Mucosa of gallbladder (tissue), 1 donor: ENCODE measurements at places on chromosomes 16 and 17.

DNA sequence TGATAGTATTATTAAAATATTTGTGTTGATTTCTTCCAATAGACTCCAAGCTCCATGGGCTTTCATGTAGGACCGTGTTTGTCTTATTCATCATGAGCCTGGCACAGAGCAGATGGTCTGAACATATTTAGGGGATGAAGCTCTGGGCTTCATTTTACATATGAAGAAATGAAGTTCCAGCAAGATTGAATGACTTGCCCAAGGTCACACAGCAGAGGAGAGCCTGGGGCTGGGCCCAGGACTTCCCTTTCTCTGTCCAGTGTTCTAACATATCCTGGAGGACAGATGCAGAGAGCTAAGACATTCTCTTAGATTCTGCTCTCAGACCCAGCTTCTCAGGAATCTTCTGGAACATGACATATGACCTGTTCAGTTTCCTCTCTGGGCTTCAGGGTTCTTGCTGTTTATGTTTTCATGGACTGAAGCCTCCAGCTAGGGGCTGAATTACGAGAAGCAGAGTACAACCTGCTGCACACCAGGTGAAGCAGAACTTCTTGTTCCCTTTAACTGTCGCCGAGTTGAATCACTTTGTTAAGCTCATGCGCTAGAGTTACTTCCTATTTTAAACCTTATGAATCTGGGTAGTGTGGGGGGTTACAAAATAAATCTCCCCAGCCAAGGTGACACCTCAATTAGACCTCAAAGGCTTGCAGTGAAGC is 53.6 kb downstream of the GPRC5B start:
- no peak for DNase-seq

DNA sequence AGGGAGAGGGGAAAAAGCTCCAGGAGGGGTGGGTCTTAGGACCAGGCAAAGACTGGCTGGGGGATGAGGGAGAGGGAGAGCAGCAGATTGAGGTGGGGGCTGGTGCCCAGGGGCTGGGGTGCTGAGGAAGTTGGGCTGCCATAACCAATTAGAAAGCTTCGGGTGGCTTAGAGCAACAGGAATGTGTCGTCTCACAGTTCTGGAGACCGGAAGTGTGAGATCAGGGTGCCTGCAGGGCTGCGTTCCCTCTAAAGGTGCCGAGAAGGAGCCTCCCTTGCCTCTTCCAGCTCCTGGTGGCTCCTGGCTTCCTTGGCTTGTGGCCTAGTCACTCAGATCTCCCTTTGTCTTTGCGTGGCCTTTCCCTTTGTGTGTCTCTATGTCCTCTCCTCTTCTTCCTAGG is 2.2 kb downstream of the IL34 start:
- no peak for DNase-seq

GRCh38 chr17:51362811-51363585 is 102.7 kb downstream of the UTP18 start:
- no peak for DNase-seq

DNA sequence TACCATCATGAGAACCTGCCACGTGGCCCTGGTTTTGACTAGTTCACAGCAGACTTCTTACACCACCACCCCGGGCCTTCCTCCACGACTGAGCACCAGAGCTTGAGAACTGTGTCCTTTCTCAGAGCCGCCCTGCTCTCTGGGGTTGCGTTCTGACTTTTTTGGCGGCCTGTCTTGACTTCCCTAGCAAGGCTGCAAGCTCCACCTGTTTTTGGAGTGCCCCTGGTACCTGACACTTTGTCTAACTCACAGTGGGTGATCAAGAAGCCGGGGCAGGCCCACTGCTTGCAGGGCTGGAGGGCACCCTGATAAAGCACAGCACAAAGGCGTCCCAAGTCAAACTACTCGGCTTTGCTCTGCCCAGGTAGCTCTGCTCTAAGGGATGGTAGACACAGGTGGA is 154.3 kb downstream of the SDK2 start:
- DNase-seq, result no peak
